ENCODE measurements at places on chromosomes 4 and X.

GRCh38 chrX:74736450-74736849 is 122.0 kb upstream of the RLIM start:
- no peak for DNase-seq

GRCh38 chr4:97778174-97778573 is 365.1 kb downstream of the STPG2 start:
- DNase-seq, result no peak

DNA sequence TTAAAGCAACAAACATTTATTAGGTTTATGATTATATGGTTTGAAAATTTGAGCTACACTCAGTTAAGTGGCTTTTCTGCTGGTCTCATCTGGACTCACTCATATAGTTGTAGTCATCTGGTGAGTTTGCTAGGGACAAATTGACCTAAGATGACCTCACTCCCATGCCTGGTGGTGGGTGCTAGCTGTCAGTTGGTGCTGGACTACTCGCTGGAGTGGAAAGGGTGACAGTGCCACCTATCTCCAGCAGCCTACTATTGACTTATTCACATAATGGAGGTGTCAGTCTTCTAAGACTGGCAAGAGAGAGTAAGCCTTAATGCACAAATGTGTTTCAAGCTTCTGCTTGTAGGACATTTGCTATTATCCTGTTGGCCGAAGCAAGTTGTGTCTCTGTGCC is 88.2 kb downstream of the TASL start:
- no peak for DNase-seq

DNA sequence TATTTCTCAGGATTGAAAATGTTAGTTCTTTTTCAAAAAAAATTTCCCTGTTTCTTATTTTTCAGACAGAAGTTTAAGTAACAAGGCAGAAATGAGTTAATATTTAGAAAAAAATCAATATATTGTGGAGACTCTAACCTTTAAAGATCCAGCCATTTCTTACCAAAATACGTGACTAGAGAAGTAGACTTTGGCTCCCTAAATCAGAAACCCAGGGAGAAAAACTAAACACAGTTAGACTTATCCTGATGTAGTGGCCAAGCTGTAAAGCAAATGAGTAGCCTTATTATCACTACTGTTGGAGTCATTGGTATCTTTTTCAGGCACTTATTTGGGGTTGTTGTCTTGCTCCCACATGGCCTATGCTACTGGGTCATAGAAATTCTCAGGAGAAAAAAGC is 1556.4 kb upstream of the ADGRL3 start:
- no peak for DNase-seq

DNA sequence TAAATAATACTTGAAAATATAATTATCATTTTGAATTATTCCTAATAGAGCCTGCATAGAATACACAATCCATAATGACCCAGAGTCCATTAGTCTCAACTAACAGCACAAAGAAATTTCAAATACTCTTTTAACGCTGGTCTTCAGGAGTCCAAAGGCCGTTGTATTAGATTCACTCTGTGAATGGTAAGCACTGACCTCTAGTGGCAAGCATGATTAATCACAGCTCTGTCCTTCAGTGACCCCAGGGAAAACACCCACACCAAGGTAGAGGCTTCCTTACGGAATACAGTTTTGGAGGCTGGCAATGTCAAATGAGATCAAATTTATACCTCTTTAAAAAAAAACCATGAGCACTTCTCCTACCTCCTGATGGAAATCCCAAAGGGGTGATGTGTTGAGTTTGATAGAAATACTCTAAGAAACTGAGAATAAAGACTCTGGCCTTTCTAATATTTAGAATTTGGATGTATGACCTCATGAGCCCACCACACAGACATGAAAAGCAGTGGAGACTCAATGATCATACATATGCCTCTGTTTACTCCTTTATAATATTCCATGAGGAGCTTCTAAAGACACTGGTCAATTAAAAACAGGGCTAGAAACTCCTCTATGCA is 147.2 kb upstream of the DKK2 start:
- DNase-seq, result no peak

DNA sequence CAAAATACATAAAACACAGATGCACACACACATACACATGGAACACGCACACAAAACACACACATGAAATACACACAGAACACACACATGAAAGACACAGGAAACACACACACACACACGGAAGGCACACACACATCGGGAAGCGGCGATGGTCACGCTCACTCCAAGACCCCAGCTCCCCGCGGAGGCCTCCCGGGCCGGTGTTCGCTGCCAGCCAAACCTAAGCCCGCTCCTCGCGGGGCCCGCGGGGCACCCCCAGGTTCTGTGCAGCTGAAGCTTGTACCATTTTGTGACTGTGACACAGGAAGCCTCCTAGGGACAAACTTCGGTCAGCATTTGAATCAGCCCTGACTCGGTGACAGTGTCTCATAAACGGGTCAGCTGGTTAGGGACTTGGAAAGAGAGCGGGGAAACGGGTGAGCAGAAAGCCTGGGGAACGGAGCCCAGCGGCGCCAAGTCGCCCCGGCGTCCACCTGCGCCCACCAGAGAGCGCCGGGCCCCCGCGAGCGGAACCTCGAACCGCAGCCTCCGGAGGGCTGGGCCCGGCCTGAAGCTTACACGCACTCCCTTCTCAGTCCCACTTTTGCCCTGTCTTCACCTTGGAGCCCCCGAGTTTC is 32.1 kb downstream of the F11 start:
- DNase-seq, result no peak

DNA sequence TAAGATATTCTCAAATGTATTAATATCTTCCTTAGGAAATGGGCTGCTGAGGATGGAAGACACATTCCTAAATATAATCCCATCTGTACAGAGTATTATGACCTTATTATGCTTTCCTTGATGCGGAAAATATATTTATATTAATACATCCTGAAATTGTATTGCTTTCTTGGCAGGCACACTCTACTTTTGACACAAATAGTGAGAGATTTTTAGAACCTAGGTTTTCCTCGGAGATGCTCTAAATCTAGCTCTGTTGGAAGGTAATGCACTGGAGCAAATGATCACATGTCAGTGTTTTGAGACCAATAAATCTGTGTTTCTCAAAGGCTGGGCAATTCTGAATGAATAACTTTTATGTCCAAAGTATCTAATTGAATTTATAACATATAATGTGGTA is 94.3 kb upstream of the MAGEC2 start:
- no peak for DNase-seq

DNA sequence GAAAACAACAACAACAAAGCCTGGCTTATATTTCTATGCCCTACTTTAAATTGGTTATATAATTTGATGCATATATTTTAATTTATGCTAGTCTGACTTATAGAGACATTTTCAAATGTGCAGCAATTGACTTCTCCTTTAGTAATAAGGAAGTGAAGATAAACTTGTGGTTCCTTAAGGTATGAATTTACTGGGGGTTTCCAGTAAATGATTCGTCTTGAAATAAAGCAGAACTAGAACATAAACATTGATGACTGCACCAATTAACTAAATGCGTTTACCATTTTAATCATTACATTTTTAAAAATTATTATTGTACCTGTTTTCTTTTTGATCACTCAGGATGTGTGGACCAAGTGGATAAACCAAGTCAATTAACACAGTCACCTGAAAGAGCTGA is 99.6 kb upstream of the CCSER1 start:
- DNase-seq, result no peak

DNA sequence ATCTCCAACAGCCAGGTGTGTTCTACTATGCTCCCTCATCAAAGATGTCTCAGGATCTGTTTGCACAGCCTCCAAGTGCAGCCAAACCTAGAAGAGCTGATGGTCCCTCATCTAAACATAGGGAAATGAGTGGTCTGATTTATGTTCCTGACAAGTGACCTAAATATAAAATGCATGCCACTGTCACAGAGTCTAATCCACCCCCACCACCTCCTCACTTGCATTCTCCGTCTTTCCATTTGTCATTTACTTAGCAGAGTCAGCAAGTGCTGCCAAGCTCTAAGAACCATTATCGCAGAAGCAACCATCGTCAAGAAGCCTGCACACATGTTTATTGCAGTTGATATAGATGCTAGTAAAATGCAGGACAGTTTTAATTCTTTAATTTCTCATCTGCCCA is 33.1 kb upstream of the VCX3A start:
- no peak for DNase-seq

DNA sequence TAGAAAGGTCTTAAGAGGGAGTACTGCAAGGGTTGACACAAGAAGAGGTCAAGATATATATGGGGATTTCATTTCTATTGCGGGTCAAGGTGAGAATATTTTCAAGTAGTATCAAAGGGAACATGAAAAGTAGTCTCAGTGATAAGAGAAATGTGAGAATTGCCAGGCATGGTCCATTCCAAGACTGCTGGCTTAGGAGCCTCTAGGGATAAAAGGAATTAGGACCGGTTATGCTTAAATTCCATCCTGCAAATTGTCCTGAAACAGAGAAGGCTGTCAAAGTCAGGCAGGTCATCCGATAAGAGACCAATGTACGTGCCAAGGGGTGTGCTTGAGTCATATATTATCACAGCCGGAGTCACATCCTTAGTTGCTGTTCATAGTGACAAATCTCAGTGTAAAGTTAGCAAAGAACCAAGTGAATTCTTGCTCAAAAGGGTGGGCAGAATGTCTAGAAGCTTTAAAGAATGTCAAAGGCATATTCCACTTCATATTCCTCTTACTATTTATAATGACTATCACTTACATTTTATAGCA is 133.6 kb downstream of the CBLL2 start:
- DNase-seq, result no peak

DNA sequence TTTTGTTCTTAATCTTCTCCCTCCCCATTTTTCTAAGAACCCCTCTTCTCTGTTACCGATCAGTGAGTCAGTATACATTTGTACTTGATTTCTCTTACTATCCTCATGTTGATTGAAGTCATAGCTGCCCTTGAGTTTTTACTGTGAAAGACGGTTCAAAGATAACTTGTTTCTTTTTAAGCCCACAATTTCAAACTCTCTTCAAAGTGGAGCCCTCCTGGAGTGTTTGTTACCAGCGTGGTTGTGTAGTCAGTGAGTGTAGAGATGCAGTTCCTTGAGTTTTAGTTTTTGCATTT is 7.9 kb downstream of the PPP1R3F start:
- no peak for DNase-seq

DNA sequence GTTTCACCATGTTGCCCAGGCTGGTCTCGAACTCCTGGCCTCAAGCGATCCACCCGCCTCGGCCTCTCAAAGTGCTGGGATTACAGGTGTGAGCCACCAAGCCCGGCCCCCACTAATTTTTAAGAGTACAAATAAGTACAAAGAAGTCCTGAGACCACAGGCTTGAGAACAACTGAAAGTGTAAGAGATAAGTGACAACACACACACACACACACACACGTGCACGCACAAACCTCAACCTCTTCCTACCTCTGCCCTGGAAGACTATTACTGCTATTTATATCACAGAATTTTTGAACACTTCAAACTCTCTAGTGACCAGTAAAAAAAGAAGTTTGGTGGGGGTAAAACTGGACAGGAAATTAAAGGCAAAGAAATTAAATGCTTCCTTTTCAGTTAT is 7.5 kb downstream of the KLHL15 start:
- DNase-seq, result no peak

GRCh38 chr4:10017037-10017893 is 4.0 kb downstream of the SLC2A9 start:
- no peak for DNase-seq
